ENCODE measurements at places on chromosomes 6 and 20.

GRCh38 chr6:49676671-49677281, 36.6 kb downstream of the CRISP2 start:
- DNase-seq, result no peak

- DNase-seq, result no peak
These were observed 38.2 kb downstream of the HLA-A start for GRCh38 chr6:29980511-29980910.

- DNase-seq, result no peak
These were observed 152.6 kb upstream of the HDDC2 start for GRCh38 chr6:125454351-125454750.

GRCh38 chr6:145352382-145353080, 382.8 kb downstream of the EPM2A start:
- DNase-seq, result no peak

- no peak for DNase-seq
These were observed 288.1 kb upstream of the MAP3K7 start for GRCh38 chr6:90874931-90875330.

- DNase-seq, result no peak
These were observed 208.1 kb upstream of the CDYL start for GRCh38 chr6:4568138-4568537.

DNA sequence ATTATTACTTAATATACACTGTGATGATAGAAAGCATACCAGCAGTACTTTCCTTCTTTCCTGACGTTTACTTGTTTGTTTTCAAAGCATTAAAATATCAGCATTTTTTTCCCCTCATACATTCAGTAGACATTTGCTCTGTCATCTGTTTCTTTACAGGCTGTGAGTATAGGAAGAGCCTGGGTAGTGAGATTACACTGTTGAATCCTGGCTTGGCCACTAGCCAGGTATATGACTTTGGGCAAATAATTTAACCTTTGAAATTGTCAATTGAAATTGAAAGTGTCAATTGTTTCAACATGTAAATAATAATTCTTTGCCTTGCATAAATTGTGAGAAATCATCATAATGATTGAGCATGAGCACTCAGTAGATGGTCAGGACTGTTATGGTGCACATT, 336.2 kb downstream of the CDKAL1 start:
- DNase-seq, result no peak

GRCh38 chr20:58310291-58310782, 822 bp downstream of the RAB22A start:
- no peak for DNase-seq

- no peak for DNase-seq
These were observed 600 bp downstream of the XPO5 start for GRCh38 chr6:43575105-43575771.

GRCh38 chr6:54681987-54682386, 164.6 kb upstream of the FAM83B start:
- DNase-seq, result no peak
